ENCODE measurements at places on chromosomes 1 and 21.
A peak's percentile ranks its signal among the peaks of the same experiment; 100 is the strongest.

DNA sequence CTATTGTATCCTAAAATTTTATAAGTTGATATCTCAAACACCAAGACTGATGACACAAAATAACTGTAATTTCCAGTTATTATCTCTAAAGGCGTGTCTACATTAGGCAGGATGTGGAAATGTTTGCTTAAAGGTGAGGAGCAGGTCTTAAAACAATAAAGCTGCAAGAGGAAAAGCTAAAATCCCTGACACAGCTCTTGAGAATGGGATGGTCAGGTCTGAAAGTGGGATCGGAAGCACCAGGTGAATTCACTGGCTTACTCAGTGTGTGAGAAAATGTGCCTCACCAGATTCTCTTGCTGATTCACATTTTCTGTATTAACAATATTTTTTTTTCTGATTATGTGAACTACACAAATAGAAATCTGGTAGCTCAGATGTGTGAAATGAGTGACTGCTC, 421.9 kb upstream of the ADAMTS5 start:
- DNase-seq: no peak

DNA sequence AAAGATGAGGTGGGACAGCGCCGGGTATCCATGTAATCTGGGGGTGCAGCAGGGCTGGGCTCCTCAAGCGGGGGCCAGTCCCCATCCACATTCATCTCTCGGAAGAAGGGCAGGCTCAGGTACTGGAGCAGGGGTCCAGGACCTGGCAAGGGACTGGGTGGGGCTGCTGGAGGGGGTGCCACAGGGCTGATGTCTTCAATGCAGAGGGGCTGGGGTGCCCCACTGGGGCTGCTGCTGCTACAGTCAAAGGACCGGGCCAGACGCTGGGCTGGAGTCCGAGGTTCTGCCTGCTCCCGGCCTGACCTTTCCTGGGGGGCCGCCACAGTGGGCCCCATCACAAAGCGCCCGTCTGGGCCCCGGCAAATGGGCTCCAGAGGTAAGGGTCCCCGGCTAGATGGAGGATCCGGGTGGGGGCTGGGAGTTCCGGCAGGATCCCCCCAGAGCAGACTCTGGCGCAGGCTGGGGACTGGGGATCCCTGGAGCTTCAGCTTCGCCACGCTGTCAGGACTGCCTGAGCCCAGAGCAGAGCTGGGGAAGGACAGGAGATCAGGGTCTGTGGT, 3.3 kb upstream of the TAGLN2 start:
- DNase-seq: no peak

GRCh38 chr1:10228528-10228927, 18.2 kb downstream of the KIF1B start:
- DNase-seq: no peak

- DNase-seq: no peak
These were observed 337.4 kb downstream of the SRGAP2C start for GRCh38 chr1:121522061-121522759.

DNA sequence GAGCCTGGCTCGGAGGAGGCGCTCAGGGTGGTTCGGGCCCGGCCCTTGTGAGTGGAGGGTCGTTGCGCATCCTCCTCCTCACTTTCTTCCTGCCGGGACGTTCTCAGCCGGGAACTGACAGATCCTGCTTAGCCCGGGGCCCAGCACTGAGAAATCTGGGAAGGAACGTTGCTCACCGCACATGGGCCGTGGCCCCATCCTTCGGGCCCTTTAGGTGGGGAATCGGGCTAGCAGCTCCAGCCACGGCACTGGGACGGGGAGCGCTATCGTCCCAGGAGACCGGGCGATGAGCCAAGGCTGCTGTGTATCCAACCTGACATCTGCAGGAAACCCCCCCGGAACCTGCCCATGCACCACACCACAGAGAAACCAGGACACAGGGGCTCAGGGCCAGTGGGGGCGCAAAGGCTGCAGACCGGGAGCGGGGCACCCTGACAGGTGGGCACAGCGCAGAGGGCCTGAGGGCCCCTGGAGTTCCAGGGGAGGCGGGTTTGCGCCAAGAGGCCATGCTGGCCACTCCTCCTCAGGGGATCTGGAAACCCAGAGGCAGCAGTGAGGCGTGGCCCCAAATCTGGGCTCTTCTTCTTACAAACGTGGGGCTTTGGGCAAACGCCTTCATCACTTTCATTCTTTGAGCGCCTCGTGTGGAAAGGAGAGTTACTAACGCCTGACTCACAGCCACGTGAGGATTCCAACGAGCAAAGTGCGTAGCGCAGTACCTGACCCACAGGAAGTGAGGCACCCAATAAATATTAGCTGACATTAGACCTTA, at the start of gene SH2D5:
TSS of gene SH2D5 (minus strand) at position 116 of the 772 bp plus-strand sequence. CDS start 4,659 bp downstream, outside the sequence.
- DNase-seq: peak; percentile 73

GRCh38 chr1:158952416-158952815, 21.1 kb downstream of the PYHIN1 start:
- DNase-seq: no peak

- no peak for DNase-seq
These were observed 114.5 kb upstream of the LYPLAL1 start for GRCh38 chr1:219058891-219059820.

GRCh38 chr1:157137046-157137407, 1.2 kb downstream of the ETV3 start:
- no peak for DNase-seq

DNA sequence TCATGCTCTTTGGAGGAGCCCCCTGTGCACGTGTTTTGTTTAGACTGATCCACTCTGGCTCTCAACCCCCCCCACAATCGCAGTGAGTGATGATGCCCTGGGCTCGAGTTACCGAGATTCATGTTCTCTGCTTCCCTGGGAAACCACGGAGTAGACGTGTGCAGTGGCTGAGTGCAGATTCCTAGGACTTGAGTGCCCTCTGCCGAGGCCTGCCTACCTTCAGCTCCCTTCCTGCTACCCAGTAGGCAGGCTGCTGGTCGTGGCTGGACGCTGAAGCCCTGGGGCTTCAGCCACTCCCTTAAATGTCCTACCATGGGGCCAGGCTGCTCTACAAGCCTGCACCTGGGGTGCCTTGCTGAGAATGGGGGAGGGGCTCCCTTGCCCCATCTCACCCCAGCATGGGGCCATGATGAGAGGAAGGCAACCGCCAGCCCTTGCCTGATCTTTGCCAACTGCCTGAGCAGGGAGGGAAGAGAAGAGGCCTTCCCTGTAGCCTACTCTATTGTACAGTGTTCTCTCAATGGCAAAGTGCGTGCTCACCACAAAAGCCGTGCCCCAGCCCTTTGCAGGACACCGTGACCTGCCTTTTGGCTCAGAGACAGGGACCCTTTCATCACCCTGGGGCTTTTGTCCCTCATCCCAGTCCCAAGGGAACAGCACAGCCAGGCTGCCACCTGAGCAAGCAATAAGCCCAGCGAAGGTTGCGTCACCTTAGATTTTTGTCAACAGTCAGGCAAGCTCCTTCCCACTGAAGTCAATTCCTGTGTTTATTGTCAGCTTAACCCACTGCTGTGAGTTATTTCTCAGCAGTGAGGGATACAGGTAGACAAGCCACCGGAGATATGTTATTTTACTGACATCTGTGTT, 4.1 kb upstream of the GRIK3 start:
- no peak for DNase-seq

DNA sequence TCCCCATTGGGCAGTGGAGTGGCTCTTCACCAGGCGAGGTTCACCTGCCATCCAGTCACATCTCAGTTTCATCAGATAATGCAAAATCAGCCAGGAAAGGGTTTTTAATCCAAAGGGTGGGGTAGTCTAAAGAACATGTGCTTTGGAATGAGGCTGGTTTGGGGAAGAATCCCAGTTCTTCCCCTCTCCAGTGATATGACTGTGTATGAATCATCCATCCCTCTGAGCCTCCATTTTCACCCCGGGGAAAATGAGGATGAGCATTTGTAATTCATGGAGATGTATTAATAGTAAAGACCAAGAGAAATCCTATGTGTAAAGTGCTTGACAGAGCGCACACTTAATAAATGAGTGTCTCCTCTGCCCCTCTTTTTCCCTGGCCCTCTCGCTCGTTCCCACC, 215.1 kb upstream of the FGGY start:
- DNase-seq: no peak

- DNase-seq: no peak
These were observed 207 bp upstream of the SVBP start for GRCh38 chr1:42817440-42817767.

GRCh38 chr1:243848165-243848857, 1.7 kb downstream of the AKT3 start:
- no peak for DNase-seq

GRCh38 chr1:229248821-229249817, 21.8 kb upstream of the RAB4A start:
- no peak for DNase-seq
